AG04450 (cell line): ENCODE measurements at places on chromosomes 7 and 10. TPM values are rescaled to one million over a fixed set of nuclear protein-coding genes. Genes with fewer than 3 reads are reported as not detected.

GRCh38 chr10:7123774-7124173 lies 287.1 kb downstream of the SFMBT2 start:
- no peak for DNase-seq

DNA sequence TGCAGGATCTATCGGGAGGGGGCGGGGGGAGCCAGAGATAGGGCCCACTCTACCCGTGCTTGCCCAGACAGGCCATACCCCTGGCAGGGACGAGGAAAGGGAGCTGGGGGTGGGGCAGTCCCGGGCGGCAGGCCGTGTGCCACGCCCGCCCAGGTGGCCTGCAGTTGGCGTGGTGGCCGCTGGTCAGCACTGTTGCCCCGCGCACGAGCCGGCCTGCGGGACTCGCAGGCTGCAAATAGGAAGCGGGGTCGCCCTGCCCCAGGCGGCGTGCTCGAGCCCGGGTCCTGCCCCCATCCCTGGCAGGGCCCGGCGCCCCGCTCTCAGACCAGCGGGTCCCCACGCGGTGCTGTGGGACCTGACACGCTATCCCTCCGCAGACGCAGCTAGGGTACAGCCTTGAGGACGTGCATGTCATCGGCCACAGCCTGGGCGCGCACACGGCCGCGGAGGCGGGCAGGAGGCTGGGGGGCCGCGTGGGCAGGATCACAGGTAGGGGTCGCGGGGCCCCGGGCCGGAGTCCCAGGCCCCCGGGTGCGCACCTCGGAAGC lies 6.7 kb downstream of the PNLIPRP2 start:
- DNase-seq, result no peak

DNA sequence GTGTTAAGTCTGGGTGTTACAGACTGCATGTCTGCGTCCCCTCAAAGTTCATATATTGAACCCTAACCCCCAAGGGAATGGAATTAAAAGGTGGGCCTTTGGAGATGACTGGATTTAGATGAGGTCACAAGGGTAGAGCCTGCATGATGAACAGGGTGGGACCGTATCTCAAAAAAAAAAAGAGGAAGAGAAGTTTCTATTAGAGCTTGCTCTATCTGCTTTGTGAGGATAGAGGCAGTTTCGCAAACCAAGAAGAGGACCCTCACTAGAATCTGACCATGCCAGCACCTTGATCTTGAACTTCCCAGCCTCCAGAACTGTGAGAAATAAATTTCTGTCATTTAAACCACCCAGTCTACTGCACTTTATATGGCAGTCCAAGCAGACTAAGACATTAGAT lies 1.4 kb downstream of the KIN start:
- no peak for DNase-seq

DNA sequence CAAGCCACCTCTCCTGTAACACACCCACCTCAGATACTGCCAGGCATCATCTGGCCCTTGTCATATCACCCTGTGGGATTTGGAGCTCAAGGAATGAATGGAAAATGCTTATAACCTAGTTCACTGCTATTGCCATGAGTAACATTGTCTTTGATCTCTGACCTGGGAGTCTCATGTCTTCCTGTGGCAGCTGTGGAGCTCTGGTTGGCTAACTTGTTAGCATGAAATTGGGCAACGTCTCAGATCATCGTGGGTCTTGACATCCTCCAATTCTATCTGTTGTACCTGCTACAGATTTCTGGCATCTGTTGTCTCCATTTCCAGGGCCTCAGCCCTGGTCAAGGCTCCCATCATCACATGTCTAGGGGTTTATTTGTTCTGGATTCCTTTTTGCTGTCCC lies 2.2 kb upstream of the TMEM270 start:
- DNase-seq, result no peak

Gene PAX2
- polyA plus RNA-seq, result not detected in 2 replicates

Gene MMD2
- polyA plus RNA-seq, result not detected in 2 replicates

DNA sequence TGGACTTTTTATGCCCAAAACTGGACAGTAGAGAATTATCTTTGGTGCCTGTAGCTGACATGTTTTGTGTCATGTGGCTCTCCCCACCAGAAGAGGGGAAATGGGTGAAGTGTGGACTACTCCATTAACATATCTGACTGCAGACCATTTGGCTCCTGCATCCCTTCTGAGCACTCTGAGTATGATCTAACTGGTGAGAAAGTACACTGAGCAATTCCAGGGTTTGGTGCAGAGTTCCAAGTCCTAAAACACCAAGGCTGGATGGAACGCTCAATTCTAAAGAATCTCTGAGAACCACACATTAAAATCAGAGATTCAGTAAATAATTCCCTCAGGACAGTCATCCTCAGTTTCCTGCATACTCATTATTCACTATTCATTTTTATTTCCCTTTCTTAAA lies 22.8 kb upstream of the OSBPL3 start:
- DNase-seq, result no peak

Gene FRAT2
- polyA plus RNA-seq, result 2.4 and 2.6 TPM in 2 replicates

DNA sequence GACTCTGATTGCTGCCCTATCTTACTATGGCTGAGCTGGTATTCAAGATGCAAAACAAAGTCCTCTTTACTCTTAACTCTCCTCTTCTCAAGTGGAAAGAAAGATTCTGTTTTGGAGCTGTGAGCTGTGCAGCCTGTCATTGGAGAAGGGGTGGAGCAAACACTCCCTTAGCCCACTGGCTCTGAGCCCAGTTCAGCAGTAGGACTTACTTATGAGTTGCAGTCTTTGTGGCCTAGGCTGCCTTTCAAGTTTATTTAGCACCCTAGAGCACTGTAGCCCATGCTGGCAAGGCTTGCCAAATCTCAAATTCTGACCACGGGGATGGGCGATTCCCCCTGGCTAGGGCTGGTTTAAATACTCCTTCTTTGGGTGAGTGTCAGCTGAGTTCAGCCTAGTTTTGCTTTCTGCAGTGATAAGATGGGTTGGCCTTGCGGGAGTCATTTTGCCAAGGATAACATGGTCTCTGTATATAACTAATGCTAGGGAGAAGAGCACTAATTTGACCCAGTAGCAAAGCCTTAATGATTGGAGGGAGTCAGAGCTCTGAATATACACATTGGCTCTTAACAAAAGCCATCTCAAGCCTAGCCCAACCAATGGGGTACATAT lies 110.2 kb downstream of the MYO3A start:
- DNase-seq, result no peak

Gene ASZ1
- 0.05 TPM in 1 of 2 replicates, not detected in the other for polyA plus RNA-seq

GRCh38 chr7:154789404-154789803 lies 213.5 kb downstream of the PAXIP1 start:
- no peak for DNase-seq

Gene CCZ1
- polyA plus RNA-seq, result 51.4 and 72.2 TPM in 2 replicates

DNA sequence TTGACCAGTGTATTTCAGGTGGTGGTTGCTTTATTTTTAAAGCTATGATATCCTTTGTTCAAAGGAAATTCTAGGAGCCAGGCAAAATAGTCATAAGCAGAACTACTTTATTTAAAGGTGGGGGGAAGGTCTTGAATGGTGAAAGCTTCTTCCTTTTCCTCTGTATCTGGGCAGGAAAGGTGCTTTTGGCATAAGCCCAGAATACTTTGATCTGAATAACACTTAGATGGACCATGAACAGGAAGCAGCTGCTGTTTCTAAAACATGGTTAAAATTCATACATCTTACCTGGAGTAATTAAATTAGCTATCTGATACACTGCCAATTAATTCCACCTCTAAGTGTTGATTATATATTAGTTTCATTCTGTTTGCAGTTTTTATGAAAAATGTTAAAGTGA lies 13.3 kb downstream of the ZNF804B start:
- DNase-seq, result no peak

Gene FZD1
- polyA plus RNA-seq, result 9.6 TPM in 2 replicates

Gene SLC13A1
- polyA plus RNA-seq, result not detected in 2 replicates

DNA sequence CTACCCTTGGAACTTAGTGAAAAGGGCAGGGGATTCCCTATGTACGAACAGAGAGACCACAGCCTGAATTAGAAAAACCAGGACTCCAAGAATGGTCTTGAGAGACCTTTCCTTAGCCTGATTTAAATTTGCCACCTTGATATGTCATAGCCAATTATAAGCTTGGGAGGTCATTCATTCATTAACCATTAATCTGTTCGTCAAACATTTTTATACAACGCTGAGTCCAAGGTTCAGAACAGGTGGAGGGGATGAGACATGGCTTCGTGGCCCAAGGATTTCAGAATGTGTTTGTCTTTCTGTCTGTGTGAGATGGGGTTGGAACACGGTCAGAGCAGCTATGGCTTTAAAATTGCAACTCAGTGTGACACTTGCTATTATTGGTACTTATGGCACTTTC lies 158.0 kb downstream of the PAXIP1 start:
- no peak for DNase-seq

Gene WDR86
- 0.15 and 0.17 TPM in 2 replicates for polyA plus RNA-seq

- no peak for DNase-seq
Measured at GRCh38 chr7:50728184-50728583, 54.5 kb downstream of the GRB10 start.

Gene ZCWPW1
- polyA plus RNA-seq, result 0.89 and 1.5 TPM in 2 replicates

DNA sequence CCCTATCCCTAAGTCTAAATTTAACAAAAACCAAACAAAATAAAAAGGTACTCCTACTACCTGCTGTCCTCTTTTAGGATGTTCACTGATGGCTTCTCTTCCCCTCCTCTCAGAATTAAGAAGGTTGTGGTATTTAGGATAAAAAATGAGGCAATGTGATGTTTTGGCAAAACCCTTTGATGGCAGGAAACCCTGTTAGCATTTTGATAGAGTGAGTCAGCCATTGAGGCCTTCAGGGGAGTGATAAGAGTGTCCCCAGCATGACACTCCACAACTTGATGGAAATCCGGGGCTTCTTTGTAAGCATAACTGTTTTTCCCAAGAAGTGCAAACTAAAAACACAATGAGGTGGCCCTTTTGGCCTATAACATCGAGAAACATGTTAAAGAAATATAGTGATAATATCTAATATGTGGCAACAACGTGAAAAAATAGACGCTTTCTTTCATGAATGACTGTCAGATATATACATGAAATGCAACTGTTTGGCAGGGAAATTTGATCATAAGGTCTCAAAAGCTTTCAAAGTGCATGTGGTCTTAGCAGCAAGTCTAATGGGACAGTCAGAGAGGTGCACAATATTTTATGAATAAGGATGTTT lies 55.0 kb downstream of the PRTFDC1 start:
- no peak for DNase-seq

Gene AKR1D1
- not detected in 2 replicates for polyA plus RNA-seq

Gene TMEM139
- polyA plus RNA-seq, result not detected in 2 replicates

DNA sequence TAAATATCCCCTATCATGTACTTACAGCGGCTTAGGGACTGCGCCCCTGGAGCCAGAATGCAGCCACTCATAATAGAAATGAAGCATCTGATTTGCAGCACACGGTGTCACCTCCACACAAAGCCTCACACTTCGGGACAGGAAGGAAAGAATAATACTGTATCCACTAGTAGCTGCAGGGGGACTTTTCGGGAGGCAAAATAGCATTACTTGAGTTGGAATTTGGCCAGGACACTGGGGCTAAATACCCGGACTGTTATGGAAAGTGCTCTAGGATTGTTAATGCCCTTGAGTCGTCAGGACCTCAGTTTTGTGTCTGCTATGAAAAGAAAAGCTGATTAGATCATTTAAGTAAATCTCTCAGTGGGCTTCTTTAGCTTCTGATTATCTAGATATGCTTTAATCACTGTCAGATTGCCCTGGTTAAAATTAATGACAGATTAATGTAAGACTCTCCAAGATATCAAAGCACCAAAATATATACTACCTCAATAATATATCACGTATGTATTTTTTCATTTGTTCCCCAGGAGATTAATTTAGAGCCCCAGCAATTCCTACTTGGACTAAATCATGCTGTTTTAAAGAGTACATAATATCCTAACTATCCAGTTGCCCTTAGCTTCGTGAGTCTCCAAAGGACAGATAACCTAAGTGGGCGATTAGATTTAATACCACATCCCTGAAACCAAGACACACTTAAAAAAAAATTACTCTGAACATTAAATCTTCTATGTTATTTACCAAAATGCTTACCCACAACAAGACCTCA lies 173.0 kb upstream of the NEBL start:
- no peak for DNase-seq

Gene MIOS
- polyA plus RNA-seq, result 19.0 and 26.6 TPM in 2 replicates

GRCh38 chr7:1677206-1678080 lies 7.4 kb downstream of the ELFN1 start:
- no peak for DNase-seq

Gene EZH2
- polyA plus RNA-seq, result 13.4 and 17.0 TPM in 2 replicates

DNA sequence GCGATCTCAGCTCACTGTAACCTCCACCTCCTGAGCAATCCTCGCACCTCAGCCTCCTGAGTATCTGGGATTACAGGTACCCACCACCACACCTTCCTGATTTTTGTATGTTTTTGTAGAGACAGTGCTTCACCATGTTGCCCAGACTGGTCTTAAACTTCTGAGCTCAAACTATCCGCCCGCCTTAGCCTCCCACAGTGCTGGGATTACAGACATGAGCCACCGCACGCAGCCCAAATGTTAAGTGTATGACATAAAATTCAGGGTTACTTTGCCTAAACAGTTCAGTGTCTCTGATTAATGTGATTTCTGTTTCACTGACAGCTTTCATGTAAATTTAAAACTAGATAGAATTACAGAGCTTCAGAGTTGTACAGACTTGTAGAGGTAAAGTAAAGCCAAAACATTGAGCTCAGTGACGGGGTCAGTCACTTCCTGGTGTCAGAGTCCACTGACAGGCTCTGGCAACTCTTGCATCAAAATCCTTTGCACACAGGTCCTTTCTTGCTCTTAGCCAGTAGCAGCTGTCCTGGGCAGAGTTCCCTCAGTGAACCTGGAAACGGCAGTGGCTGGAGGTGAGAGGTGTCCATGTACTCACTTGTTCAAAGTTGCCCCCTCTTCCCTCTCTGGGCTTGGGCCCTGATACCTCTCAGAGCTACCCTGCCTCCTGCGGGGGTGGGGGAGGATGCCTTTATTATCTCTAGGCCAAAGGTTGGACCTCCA lies 33.7 kb downstream of the MGMT start:
- DNase-seq, result no peak

DNA sequence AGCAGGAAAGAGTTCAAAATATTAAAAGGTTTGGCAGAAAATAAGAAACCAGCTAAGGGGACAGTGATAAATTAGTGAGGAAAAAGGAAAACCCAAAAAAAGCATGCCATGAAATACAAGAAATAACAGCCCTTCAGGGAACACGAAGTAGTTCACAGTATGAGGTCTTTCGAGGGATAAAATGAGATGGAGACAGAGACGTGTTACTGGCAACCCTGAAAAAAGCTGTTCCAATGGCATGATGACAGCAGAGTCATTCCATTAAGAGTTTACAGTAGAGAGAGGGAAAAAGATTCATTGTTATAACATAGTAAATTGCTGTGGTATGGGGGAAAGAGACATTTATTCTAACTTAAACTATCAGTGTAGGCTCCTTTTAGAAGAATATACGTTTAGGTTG lies 391.2 kb downstream of the ANKRD7 start:
- DNase-seq, result no peak

GRCh38 chr10:46308666-46309450 lies 22.1 kb downstream of the ANTXRL start:
- no peak for DNase-seq

- no peak for DNase-seq
Measured at GRCh38 chr7:120091807-120092206, 181.2 kb upstream of the KCND2 start.

DNA sequence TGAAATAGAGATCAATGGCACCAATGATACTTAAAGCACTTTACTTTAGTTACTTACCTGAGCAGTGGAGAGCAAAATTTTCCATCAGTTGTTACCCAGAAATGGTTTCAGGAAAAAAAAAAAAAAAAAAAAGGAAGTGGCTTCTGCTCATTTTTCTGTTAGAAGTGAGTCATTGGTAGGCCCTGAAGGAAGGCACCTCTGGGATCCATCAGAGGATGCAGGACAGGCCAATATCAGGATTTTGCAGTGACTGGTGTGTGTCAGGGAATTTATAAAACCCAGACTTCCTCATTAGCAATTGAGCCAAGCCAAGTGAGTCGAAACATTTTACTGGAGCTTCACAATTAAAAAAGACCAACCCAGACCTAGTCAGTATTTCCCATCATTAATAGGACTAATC lies 2.3 kb upstream of the SMIM30 start:
- no peak for DNase-seq

- no peak for DNase-seq
Measured at GRCh38 chr7:124029396-124030188, 3.3 kb downstream of the TMEM229A start.
